ENCODE measurements at places on chromosomes 12 and 14.

DNA sequence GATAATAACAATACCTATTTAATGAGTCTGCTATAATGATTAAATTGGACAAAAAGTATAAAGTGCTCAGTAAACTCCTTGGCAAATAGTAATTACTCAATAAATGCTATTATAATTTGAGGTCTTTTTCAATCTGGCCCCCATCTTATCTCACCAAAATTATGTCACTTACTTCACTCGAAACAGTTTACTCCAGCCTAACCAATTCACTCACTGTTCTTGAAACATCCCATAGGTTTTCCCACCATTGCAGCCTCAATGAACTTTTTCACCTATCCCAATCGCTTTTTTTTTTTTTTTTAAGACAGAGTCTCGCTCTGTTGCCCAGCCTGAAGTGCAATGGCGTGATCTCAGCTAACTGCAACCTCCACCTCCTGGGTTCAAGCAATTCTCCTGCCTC is 17.5 kb upstream of the PRKAG1 start:
- DNase-seq = no peak

DNA sequence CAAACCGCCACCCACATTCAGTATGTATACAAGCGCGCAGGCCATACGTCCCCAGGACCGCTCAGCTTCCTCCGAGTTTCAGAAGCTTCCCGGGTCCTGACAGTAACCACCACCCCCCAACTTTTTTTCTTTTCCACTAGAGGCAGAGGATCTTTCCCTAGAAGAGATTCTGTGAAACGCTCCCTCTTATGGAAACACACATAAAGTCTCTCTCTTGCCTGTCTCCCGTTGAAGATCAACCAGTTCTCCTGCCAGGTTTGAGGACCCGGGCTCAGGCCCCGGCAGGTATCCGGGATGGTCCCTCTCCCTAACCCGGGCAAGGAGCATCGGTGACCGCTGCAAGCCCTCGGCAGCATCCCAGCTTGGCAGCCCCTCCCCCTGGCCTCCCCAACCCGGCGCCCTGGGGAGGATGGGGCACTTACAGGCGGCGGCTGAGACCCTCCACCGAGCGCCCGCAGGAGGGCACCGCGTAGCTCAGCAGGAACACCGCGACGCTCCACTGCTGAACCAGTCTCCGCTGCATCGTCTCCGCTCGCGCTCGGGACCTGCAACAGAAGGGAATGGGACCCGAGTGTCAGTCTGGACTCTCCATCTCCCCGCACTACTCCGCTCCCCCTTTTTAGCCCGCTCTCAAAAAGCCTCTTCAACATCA is 3.4 kb downstream of the PTHLH start:
- no peak for DNase-seq

DNA sequence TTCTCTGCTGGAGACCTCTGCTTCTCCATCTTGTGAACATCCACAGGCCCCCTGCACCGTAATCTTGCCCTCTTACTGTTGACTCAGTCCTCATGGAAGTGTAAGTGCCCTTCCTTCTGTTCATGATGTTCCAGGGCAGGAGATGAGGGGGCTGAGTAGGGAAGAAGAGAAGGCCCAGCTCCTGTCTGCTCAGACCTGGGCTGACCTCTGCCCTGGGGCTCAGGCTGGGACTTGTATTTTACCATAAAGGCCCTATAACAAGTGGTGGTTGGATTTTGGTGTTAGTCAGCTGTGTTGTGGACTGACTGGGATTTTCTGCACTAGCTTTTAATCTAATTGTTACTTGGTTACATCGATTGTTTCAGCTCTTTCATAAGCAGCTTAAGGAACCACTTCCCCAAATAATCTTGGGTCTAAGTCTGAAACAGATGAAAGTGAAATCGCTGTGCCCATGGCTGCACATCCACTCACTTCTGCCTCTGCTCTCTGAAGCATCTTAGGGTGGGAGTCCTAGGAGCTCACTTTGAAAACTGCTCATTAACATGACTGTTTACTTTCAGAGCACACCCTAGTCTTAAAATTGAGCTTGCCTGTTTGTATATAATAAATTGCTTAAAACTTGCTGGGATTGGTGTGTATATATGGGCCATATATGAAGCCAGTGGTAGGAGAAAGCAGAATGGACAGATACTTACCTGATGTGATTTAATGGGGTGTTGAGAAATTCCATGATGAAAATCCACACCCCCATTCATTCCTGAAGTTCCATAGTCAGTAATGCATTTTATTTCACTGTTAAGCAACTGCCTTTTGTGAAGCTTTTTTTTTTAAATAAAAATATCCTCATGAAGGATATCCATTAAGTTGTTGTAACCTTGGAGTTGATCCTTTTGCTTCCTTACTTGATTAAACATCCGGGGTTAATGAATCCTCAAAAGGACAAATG is 17.7 kb downstream of the C12orf71 start:
- DNase-seq = no peak

DNA sequence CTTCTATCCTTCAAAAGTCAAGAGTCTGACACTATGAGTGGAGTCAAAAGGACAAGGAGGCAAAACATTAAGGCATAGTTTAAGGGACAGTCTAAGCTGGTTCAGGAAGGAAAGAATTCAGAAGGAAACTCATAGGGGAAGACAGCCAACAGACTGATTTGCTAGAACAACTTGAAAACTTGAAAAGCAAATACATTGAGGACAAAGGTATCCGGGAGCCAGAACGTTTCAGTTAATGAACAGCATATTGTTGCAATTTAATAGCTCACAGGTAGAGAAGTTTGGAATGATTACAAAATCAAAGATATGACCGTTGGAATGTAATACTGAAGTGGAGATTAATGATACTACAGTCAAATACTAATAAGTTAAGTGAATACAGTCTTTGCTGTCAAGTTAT is 312.8 kb upstream of the RPL10L start:
- DNase-seq = no peak

GRCh38 chr12:12083688-12084087 is 12.9 kb downstream of the BCL2L14 start:
- no peak for DNase-seq

- no peak for DNase-seq
Measured at GRCh38 chr12:102204025-102204424, 6.4 kb upstream of the PMCH start.

GRCh38 chr12:101276433-101276832 is 3.5 kb upstream of the UTP20 start:
- DNase-seq = no peak

- DNase-seq = no peak
Measured at GRCh38 chr14:77026930-77027537, 1.5 kb downstream of the IRF2BPL start.

DNA sequence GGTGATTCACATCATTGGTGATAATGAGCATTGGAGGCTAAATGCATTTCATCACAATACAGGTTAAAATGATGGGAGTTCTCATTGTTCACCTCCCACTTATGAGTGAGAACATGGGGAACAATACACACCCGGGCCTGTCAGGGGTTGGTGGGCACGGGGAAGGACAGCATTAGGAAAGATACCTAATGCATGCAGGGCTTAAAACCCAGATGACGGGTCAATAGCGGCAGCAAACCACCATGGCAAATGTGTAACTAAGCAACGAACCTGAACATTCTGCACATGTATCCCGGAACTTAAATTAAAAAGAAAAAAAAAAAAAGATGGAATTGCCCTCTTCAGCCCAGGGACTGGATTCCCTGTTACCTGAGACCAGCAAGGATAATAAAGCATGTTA is 2.3 kb upstream of the LUM start:
- no peak for DNase-seq

DNA sequence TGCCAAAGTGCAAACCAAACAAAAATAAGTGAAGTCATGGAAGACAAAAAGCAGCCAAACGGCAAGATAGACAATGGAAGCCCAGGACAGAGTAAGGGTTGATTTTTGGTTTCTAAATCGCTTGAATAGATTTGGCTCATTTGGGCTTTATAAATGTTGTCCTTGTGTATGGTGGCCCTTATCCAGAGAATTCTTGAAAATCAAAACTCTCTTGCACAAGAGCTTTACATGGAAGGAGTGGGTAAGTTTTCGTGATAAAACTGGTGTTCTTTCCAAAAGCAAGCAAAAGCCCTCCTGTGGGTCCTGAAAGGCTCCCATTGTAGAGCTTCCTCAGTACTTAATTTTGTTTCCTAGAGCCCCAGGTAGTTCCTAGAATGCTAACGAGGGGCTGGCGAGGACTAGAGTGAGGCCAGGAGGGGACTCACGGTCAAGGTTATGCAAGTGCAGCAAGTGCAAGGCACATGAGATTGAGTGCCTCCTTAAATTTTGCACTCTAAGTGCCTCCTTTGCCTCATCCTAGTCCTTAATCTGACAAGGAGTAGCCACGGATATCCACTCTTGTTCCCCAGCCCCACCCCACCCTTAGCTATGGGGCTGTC is 4.1 kb downstream of the SIX6 start:
- DNase-seq = no peak

DNA sequence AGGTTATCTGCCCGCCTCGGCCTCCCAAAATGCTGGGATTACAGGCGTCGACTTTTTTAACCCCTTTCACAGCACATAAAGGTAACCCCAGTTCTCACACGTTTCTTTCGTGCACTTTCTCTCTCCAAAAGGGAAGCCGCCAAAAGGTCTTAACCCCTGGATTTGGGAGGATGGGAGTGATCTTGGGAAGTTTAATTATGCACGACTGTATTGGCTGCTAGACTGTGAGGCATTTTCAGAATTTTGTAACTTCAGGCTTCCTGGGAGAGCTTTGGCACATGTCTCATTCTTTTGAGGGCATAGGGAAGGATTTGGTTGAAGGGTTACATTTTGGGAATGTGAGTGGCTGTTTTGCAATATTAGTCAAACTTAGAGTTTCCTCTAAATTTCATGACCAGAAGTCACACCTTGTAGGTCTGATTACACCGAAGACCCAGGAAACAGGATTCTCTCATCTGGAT is 1.4 kb upstream of the SMARCC2 start:
- DNase-seq = no peak

- DNase-seq = no peak
Measured at GRCh38 chr12:102690253-102690652, 209.9 kb upstream of the IGF1 start.

- DNase-seq = no peak
Measured at GRCh38 chr12:15633201-15633600, 156.0 kb downstream of the EPS8 start.

DNA sequence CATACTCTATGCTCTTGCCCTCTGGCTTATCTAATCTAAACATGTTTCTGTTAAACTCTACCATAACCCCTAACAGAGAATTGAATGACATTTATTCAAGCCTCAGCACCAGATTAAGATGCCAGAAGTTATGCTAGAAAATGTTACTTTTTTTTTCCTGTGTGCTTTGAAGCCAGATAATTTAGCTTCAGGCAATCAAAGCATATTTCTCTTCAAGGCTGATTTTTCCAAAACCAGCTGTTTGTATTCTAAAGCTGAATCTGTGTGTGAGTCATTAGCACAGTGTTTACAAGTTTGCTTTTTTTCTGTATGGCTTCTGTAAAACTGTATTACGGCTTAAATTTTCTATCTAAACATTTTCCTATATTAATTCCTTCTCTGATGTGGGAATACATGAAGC is 326.1 kb downstream of the FSCB start:
- DNase-seq = no peak

- no peak for DNase-seq
Measured at GRCh38 chr14:76876076-76876475, 49.9 kb downstream of the LRRC74A start.

- no peak for DNase-seq
Measured at GRCh38 chr14:103195828-103196615, 72.8 kb downstream of the TNFAIP2 start.

- no peak for DNase-seq
Measured at GRCh38 chr14:99792210-99792535, 1.0 kb upstream of the EML1 start.

GRCh38 chr14:103692159-103692558 is 23.1 kb downstream of the XRCC3 start:
- no peak for DNase-seq

DNA sequence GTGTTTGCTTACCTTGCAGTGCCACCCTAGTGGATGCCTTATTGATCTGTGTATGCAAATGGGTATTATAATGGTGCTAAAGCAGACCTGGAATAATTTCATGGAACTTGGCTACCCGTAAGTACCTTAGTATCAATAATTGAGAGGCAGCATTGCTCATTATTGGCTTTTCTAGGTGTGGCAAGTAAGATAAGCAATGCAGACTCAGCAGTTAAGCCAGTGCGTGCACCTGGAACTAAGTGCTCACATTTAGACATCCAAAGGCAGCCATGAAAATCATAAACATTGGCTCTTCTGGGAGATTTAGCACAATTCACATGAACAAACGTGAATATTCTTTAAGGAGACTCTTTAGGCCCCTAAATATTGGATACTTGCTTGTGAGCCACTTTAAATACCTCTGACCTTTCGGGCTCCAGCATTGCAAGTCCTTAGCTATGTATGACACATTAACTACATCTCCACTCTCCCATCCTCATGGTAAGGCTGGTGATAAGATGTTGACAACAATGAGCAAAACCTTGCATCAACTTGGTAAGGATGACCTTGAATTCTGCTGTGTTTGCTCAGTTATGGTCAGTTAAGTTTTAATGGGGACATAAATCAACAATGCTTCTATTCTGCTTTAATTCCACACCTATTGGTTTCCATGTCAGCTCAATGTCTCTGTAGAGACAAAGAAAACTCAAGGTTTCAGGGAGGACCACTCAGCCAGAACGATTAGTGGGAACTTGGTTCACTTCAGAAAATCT is 112.0 kb downstream of the SLC5A8 start:
- no peak for DNase-seq

- DNase-seq = no peak
Measured at GRCh38 chr12:106359646-106360399, 2.3 kb downstream of the POLR3B start.

- DNase-seq = no peak
Measured at GRCh38 chr12:84034871-84035270, 877.7 kb downstream of the SLC6A15 start.

- no peak for DNase-seq
Measured at GRCh38 chr14:89430391-89431236, 13.6 kb upstream of the FOXN3 start.

GRCh38 chr12:95184121-95184520 is 33.1 kb downstream of the FGD6 start:
- DNase-seq = no peak

DNA sequence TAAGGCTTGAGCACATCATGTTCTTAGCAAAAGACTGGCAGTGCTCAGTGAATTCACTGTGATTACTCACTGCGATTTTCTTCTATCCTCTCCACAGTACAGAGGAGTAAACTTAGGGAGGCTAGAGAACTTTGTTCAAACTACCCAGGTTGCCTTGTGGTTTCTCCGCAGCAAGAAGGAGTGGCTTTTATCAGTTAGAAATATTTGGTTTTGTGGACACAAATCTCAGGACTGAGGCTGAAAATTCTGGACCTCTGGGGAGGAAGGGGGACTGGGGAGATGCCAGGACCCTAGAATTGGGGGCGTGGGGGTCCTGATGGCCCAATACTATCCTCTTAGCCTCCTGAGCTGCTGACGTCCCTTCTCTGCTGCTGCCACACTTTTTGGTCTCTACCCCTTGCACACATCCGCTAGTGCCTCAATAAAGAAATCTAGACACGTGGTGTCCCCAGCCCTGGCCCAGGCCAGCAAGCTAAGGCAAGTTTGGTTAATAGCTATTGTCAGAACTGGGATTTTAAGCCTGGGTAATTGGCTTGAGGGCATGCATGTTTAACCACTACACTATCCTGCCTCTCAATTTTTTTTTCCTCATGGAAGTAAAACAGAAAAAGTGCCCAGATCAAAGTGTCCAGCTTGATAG is 842 bp downstream of the OAS2 start:
- DNase-seq = no peak

- DNase-seq = no peak
Measured at GRCh38 chr12:124722878-124723277, 140.8 kb downstream of the SCARB1 start.

GRCh38 chr12:69024907-69025306 is 91.9 kb upstream of the CPM start:
- DNase-seq = no peak
